Urinary bladder (tissue), 4 donors: ENCODE measurements at places on chromosomes 13 and 19. TPM values are rescaled to one million over a fixed set of nuclear protein-coding genes. Genes with fewer than 3 reads are reported as not detected.

DNA sequence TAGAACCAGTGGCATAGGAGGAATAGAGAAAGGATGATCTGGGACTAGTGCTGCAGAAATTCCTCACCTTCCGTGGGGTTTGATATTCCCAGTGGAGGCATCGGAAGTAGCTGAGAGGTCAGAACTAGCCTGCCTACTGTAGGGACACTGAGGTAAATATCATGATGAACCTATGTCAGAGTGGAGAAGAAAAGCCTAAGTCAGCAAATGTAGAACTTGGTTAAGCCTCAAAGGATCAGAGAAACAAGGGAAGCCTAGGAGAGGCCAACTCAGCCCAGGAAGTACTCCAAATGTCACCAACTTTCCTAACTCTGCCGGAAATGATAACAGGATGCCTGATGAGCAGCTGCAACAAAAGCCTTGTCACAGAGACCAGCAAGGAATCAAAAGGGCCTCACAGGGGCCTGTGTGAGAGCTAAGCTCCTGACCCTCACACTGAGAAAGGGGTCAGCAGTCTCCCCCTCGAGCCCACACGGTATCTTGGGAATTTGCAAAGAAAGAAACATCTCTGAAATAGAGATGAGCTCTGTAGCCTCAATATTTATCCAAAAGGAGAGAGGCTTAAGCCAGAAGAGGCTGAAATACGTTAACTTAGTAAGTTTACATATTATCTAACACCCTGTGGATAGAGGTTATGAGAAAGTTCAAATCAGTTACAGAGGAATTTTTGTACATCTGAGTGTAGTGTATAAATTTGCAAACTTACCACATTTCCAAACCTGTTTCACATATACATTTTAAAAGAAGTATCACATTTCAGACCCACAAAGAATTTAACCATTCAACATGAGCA lies 1064.3 kb downstream of the DIAPH3 start:
- no peak for DNase-seq

- no peak for DNase-seq
Observed at GRCh38 chr19:39927524-39928356, 6.7 kb downstream of the FCGBP start.

DLL3 gene
- not detected for total RNA-seq

DNA sequence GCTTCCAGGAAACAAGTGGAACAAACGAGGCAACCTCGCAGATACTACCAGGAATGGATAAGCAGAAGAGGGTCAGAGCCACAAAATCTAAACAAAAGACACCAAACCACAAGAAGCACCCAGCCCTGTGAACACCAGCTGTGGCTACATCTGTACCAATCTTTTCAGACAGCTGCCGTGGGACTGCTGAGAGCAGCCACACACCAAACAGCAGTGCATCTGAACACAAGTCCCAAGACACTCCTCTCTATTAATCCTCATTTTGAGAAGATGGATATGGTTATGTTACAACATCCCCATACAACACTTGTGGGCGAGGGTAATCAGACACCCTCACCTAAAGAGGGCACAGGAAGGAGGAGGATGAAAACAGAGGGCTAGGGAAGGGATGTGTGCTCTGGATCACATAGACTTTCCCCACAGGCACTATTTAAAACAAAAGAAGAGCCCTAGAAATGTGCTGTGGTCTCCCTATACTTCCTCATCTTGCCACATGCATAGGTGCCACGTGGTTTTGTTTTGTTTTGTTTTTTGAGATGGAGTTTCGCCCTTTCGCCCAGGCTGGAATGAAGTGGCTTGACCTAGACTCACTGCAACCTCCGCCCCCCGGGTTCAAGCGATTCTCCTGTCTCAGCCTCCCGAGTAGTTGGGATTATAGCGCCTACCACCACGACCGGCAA lies 41.6 kb upstream of the ZNF14 start:
- no peak for DNase-seq

IGFL2 gene
- total RNA-seq, result not detected

- DNase-seq, result peak; percentile 75
Observed at GRCh38 chr13:52809310-52809769, 39.1 kb downstream of the PCDH8 start.

DNA sequence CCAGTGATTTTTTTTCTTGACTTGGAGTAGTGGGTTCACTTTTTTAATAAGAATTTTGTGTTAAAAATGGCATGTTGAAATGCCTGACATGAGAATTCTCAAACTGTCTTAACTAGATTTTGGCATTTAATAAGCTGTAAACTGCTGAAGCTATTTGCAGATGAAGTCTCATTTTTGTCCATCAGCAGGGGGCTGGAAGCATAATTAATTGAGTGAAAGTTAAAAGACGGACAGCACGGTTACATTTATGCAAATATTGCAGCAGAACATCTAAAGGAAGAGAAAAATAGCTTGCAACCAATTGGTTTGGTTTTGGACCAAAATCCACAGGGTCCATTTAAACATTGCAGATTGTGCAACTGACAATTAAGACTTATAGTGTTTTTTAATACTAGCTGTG lies 837.3 kb upstream of the KLHL1 start:
- no peak for DNase-seq
